ENCODE measurements at places on chromosomes 2 and 18.
A peak's percentile ranks its signal among the peaks of the same experiment; 100 is the strongest.

DNA sequence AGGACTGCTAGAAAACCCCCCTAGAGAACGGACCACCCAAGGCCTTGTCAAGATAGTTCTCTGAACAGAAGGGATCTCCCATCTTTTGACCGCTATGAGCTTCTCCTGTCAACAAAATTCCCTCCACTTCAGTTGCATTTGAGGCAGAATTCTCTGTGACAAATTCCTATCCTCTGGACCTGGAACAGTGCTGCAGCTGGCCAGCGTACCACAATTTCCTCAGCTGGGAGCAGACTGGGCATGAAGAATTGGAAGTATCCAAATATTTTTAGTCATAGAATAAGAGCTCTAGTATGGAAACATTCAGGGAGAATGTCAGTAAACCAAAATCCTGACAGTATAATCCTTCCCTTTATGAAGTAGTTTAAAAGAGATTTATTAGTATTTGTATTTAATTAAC, 147.1 kb upstream of the BOD1L2 start:
- DNase-seq = no peak

GRCh38 chr18:35167857-35168256, 73.0 kb upstream of the ZNF397 start:
- DNase-seq = no peak

DNA sequence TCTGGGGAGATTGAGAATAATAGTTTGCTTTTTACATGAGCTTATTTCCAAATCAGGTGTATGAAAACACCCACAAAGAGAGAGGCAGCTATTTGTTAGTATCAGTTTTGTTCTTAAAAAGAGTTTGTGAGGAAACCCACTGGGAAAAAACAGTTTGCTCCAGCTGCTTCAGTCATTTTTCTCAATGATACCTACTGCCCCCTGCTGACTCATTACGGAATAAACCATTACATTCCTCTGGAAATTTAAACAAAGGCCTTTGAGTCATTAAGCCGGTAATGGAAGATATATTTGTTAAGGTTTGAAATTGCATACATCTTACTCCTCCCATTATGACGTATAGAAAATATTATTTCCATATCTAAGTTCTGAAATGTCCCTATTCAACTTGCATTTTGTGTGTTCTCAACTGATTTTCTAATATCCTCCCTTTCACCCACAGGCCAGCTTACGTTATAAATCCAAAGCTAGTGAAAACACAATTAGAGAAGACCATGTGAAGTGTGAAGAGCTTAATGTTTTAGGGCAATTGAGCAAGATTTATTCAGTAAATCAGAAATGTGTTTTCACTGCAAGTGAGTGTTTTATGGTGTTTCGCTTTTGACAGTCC, 761.6 kb downstream of the DSC3 start:
- no peak for DNase-seq

DNA sequence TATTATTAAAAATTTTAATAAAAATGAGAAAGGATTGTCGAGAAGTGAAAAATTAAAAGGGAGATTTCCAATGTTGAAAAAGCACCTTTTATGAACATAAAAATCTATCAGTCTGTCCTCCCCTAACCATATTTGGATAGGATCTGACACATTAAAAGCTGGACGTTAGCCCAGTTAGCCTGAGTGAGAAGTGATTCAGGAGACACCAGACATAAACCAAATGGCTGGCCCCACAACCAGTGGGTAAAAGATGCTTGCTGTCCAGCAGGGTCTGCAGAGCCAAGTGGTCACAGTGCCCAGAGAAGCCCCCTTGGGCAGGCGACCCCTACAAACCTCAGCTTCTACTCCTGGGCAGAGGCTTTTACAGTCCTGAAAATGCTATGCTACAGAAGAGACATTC, 253.8 kb upstream of the LYPD1 start:
- DNase-seq = no peak

GRCh38 chr2:45812011-45812500, 160.6 kb downstream of the PRKCE start:
- DNase-seq = no peak

DNA sequence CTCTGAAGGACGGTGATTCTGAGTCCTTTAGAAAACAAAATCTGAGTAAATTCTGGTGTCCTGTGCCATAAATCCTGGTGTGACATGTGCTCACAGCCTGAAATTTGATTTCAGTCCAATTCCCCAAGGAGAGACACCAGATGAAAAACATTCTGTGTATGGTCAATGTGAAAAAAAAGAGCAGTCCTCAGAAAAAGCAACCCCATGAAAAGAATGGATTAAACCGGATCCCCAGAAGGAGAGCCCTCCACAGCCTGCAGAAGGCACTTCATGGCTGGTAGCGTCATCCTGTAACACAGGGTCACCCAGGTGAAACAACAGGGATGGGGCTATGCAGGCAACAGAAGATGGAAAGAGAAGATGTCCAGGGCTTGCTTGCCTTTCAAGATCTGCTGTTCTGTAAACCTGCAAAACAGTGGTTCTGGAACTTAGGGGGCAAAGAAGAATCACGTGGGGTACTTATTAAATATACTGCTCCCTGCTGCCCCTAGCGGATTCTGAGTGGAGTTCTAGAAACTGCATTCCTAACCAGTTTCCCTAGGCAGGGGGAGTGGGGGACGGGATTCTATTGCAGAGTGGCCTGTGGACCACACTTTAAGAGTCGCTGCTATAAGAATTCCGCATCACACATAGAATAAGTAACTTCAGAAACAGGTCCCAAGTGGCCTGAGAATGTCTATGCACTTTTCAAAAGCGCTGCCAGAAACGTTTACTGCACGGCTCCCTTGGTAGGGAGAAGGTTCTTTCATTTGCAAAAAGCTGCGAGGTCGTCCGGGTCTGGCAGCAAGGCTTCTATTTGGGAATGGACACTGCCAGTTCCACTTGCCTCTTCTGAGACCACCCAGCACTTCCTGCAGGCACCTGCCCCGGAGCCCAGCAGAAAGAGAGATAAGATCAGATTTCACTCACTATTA, 118.9 kb upstream of the ARL5A start:
- peak; percentile 47 for DNase-seq

DNA sequence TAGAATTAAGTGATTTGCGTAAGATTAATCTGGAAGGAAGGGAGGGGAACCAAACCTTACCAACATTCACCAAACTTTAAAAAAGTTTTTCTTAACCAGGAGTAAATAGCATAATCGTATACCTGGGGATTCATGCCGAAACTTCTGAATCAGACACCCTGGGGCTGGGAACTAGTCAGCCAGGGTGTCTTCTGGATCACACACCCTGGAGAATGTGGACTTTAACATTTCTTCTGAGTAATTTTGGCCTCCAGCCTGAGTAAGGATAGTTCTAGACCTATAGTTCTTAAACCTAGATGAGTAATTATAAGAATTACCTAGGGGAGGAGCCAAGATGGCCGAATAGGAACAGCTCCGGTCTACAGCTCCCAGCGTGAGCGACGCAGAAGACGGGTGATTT, 44.1 kb upstream of the MEIS1 start:
- DNase-seq = no peak

- DNase-seq = no peak
These were observed 37.6 kb upstream of the ITGA6 start for GRCh38 chr2:172389685-172390339.

GRCh38 chr2:210901326-210901725, 344.9 kb downstream of the CPS1 start:
- DNase-seq = no peak

Data from head of caudate nucleus (tissue), 42 donors.